CD8-positive, alpha-beta memory T cell (primary cell): ENCODE measurements at places on chromosomes 13 and 19. TPM values are rescaled to one million over a fixed set of nuclear protein-coding genes. Genes with fewer than 3 reads are reported as not detected.

DNA sequence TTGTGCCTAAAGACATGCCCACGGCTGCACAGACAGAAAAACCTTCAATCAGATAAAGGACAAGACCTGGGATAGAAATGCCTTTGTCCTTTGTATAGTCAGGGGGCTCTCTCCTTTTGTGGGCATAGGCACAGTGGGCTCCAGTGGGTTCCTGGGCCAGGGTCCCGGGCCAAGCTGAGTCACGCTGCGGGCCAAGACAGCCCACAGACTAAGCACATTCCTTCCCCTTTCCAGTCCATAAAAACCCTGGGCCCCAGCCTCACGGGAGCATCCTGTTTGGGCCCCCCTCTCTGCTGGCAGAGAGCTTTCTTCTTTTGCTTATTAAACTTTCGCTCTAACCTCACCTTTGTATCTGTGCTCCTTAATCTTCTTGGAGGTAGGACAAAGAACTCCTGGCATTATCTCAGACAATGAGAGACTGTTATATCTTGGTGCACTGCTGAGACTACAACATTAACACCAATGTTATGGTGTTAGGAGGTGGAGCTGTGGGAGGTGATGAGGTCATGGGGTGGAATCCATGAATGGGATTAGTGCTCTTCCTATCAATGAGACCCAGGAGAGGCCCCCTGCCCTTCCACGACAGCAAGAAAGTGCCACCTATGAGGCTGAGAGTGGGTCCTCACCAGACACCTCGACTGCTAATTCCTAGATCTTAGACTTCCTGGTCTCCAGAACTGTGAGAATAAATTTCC is 20.8 kb upstream of the FBXL3 start:
- H3K27me3 ChIP-seq, result no peaks in the 10 kb centered on the region
- no peak overlapping the region for H3K27ac ChIP-seq
- H3K4me3 ChIP-seq, result no peak overlapping the region
- H3K36me3 ChIP-seq, result peaks cover 33% of the 10 kb centered on the region
- no peak for DNase-seq

- no peaks in the 10 kb centered on the region for H3K36me3 ChIP-seq
- H3K27ac ChIP-seq, result no peak overlapping the region
- H3K4me3 ChIP-seq, result no peak overlapping the region
- peak; percentile 39 for DNase-seq
- H3K4me1 ChIP-seq, result no peaks in the 10 kb centered on the region
These were observed 26.0 kb upstream of the ZNF331 start for GRCh38 chr19:53511933-53512374.

GRCh38 chr13:51361106-51361505 is 21.6 kb downstream of the SERPINE3 start:
- H3K27ac ChIP-seq, result no peak overlapping the region
- DNase-seq, result no peak
- no peaks in the 10 kb centered on the region for H3K4me1 ChIP-seq
- peaks cover 6% of the 10 kb centered on the region for H3K36me3 ChIP-seq
- H3K27me3 ChIP-seq, result no peaks in the 10 kb centered on the region

DNA sequence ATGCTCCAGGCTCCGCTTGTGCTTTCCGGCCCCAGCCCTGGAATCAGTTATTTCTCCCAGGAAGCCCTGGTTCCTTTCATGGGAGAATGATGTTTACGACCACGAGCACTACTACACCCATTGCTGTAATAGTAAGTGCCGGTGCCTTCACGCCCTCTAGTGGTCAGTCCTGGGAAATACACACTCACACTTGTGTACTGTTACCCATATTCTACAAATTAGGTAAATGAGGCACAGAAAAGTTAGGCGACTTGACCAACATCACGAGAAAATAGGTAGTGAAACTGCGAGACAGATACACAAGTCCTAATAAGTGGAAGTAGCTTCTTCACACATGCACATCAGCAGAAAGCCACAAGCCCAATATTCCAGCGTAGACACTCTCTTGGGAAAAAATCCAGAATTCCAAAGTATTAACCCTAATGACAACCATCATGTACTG is 21.7 kb downstream of the CEACAM21 start:
- peak; percentile 64 for DNase-seq
- no peaks in the 10 kb centered on the region for H3K4me1 ChIP-seq
- H3K4me3 ChIP-seq, result no peak overlapping the region

DNA sequence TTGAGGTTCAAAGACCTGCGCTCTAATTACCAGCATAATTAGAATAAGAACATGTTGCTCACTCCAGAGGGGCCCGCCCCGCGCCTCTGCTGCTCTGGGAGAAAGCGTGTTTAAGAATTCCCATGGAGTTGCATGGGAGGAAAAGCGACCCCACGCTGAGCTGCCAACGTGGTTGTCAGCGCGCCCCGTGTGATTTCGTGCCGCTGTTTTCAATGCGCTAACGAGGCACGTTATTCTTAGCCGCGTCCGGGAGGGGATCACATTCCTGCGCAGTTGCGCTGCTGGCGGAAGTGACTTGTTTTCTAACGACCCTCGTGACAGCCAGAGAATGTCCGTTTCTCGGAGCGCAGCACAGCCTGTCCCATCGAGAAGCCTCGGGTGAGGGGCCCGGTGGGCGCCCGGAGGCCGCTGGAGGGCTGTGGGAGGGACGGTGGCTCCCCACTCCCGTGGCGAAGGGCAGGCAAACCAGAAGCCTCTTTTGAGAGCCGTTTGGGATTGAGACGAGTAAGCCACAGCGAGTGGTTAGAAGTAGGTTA is 173.8 kb upstream of the SOX1 start:
- peaks cover 5% of the 10 kb centered on the region for H3K27me3 ChIP-seq
- H3K27ac ChIP-seq, result no peak overlapping the region
- no peak for DNase-seq
- no peak overlapping the region for H3K4me3 ChIP-seq
- H3K4me1 ChIP-seq, result no peaks in the 10 kb centered on the region
- no peaks in the 10 kb centered on the region for H3K36me3 ChIP-seq

- no peaks in the 10 kb centered on the region for H3K36me3 ChIP-seq
- H3K4me3 ChIP-seq, result no peak overlapping the region
- DNase-seq, result no peak
These were observed 1.9 kb upstream of the PLPPR3 start for GRCh38 chr19:823565-824121.

GRCh38 chr13:54989418-54989817 is 1960.8 kb downstream of the OLFM4 start:
- no peak overlapping the region for H3K27ac ChIP-seq
- no peak overlapping the region for H3K4me3 ChIP-seq
- no peaks in the 10 kb centered on the region for H3K4me1 ChIP-seq
- H3K27me3 ChIP-seq, result no peaks in the 10 kb centered on the region

DNA sequence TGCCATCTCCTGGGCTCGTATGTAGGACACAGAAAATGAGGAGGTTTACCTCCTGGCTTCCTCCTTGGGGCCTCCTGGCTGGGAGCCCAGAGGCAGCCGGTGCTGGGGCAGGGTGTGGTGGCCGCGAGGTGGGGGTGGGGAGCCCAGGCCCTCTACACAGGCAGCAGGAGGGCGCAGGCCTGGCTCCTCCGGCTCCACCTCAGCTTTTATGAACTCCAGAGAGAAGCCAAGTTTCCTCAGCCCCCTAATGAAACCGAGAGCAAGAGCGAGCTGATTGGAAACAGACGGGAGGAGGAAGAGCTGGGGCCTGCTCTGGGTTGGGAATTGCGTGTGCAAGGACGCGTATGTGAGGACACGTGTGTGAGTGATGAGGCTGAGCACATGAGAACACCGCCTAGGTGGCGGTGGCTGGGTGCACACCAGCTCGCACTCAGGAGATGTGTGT is 23.1 kb downstream of the LYL1 start:
- DNase-seq, result no peak
- no peaks in the 10 kb centered on the region for H3K27me3 ChIP-seq

- H3K27me3 ChIP-seq, result peaks cover 49% of the 10 kb centered on the region
- H3K27ac ChIP-seq, result no peak overlapping the region
- H3K36me3 ChIP-seq, result no peaks in the 10 kb centered on the region
- H3K4me1 ChIP-seq, result peaks cover 36% of the 10 kb centered on the region
- peak; percentile 56 for DNase-seq
- H3K4me3 ChIP-seq, result peak overlapping the region; percentile 44
These were observed 8.2 kb upstream of the MEIS3 start for GRCh38 chr19:47427241-47428176.

DNA sequence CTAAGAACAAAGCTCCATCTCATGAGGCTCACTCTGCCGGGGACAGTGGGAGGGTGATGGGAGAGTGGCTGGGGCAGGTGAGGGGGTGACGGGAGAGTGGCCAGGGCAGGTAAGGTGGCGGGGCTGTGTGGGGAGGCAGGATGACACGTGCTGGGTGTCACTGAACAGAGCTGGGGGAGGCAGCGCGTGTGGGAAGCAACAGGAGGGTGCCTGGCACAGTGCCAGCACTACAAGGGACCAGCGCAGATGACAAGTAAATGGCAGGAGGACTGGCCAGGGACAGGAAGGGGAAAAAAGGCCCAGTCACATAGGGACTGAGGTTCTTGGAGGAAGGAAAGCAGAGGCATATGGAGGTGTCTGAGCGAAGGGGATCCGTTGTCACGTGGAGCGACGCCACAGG is 129.9 kb downstream of the RNF17 start:
- no peaks in the 10 kb centered on the region for H3K4me1 ChIP-seq
- H3K27me3 ChIP-seq, result no peaks in the 10 kb centered on the region
- no peak for DNase-seq
- H3K4me3 ChIP-seq, result no peak overlapping the region

- H3K27me3 ChIP-seq, result peaks cover 60% of the 10 kb centered on the region
- no peak overlapping the region for H3K27ac ChIP-seq
- H3K4me1 ChIP-seq, result peaks cover 17% of the 10 kb centered on the region
- H3K36me3 ChIP-seq, result no peaks in the 10 kb centered on the region
These were observed 4.1 kb downstream of the SOX21 start for GRCh38 chr13:94708031-94708859.

GRCh38 chr13:47628666-47629065 is 372.4 kb downstream of the SUCLA2 start:
- no peaks in the 10 kb centered on the region for H3K4me1 ChIP-seq
- H3K27me3 ChIP-seq, result no peaks in the 10 kb centered on the region
- no peak overlapping the region for H3K27ac ChIP-seq
- no peaks in the 10 kb centered on the region for H3K36me3 ChIP-seq
- no peak for DNase-seq
- H3K4me3 ChIP-seq, result no peak overlapping the region

GRCh38 chr13:24292481-24292880 is 16.9 kb upstream of the C1QTNF9 start:
- no peak overlapping the region for H3K4me3 ChIP-seq
- H3K27me3 ChIP-seq, result no peaks in the 10 kb centered on the region
- no peaks in the 10 kb centered on the region for H3K4me1 ChIP-seq
- H3K36me3 ChIP-seq, result peaks cover 90% of the 10 kb centered on the region
- no peak overlapping the region for H3K27ac ChIP-seq

- no peak overlapping the region for H3K4me3 ChIP-seq
- no peak overlapping the region for H3K27ac ChIP-seq
These were observed 113.2 kb downstream of the TM9SF2 start for GRCh38 chr13:99614465-99614885.

DNA sequence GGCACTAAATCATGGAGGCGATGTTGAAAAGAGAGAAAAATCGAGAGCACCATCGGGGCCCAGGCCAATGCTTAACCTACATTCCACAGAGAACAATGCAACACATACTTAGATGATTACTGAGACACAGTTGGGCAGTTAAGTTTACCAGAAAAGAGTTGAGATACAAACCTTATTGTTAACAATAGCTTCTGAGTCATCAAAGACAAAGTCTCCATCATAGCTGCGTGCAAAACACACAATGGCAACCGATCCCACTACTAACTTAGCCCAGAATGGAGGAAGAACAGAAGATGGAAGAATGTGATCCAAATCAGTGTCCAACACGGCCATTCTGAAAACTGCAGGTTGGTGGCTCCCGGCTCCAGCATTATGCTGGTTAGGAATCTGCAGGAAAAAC is 6.2 kb downstream of the TMTC4 start:
- H3K4me3 ChIP-seq, result no peak overlapping the region
- peaks cover 5% of the 10 kb centered on the region for H3K4me1 ChIP-seq
- no peak for DNase-seq
- H3K36me3 ChIP-seq, result peaks cover 12% of the 10 kb centered on the region
- no peak overlapping the region for H3K27ac ChIP-seq

DNA sequence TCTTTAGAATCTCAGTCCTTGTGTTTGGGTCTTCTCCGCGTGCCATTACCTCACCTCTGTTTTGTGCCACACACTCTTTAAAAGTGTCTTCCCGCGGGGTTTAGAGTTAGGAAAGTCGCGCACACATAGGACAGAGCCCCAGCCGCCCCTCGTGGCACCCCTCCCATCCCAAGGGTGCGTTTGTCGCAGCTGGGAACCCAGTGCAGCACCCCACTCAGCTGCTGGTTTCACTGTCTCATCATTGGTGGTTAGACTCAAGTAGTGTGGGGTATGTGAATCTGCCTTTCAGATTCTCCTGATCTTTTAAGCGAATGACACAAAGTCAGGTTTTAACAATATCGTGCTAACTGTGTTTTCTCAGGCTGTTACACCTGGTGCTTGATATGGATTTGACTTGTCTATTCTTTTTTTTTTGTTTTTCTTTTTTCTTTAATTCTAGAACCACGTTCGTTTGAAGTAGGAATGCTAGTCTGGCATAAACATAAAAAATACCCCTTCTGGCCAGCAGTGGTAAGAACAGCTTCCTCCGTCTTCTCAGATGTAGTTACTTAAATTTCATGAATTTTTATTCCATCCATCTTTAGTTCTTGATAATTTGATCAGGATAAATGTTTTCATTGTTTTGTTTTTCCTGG is 19.5 kb upstream of the NDUFS7 start:
- peaks cover 13% of the 10 kb centered on the region for H3K4me1 ChIP-seq
- peaks cover 4% of the 10 kb centered on the region for H3K36me3 ChIP-seq
- no peak overlapping the region for H3K27ac ChIP-seq
- H3K4me3 ChIP-seq, result no peak overlapping the region

GRCh38 chr13:38872693-38873092 is 117.9 kb downstream of the STOML3 start:
- peak; percentile 6 for DNase-seq
- H3K27ac ChIP-seq, result no peak overlapping the region
- H3K27me3 ChIP-seq, result no peaks in the 10 kb centered on the region

GRCh38 chr13:98214707-98215106 is 37.6 kb upstream of the RNF113B start:
- H3K36me3 ChIP-seq, result no peaks in the 10 kb centered on the region
- H3K4me1 ChIP-seq, result no peaks in the 10 kb centered on the region
- H3K27ac ChIP-seq, result no peak overlapping the region
- H3K27me3 ChIP-seq, result no peaks in the 10 kb centered on the region
- no peak overlapping the region for H3K4me3 ChIP-seq

ZFP82 gene
- total RNA-seq, result 4.9 TPM

ZNF283 gene
- total RNA-seq, result 6.3 TPM

EPSTI1 gene
- 4.5 TPM for total RNA-seq

CEACAM21 gene
- total RNA-seq, result 26.8 TPM

PLK5 gene
- not detected for total RNA-seq

TMEM221 gene
- total RNA-seq, result not detected

IGFL1 gene
- not detected for total RNA-seq

GPR183 gene
- total RNA-seq, result 61.5 TPM

RCBTB2 gene
- total RNA-seq, result 6.5 TPM

NKPD1 gene
- 0.13 TPM for total RNA-seq

VSTM1 gene
- total RNA-seq, result not detected

LACC1 gene
- total RNA-seq, result 7.0 TPM

RHPN2 gene
- total RNA-seq, result 1.1 TPM

SHANK1 gene
- total RNA-seq, result not detected

DAND5 gene
- not detected for total RNA-seq
